ENCODE measurements at places on chromosomes 3 and 15.

DNA sequence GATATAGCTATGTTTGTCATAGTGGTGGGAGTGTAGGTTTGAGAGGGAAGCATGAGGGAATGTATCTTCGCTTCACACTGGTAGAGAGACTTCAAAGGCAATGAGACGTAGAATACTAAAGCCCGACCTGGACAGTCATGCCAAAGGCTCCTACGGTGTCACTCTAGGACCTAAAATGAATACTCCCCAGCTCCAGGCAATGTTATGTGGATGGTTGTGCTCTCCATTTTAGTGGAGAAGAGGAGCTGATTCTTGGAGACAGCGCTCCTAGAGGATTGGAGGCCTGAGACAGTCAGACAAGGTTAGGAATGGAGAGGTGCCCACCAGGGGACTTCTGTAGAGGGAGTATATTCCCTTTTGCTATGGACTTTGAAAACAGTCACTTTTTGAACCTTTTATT lies 260.1 kb downstream of the MEX3B start:
- no peak for DNase-seq

DNA sequence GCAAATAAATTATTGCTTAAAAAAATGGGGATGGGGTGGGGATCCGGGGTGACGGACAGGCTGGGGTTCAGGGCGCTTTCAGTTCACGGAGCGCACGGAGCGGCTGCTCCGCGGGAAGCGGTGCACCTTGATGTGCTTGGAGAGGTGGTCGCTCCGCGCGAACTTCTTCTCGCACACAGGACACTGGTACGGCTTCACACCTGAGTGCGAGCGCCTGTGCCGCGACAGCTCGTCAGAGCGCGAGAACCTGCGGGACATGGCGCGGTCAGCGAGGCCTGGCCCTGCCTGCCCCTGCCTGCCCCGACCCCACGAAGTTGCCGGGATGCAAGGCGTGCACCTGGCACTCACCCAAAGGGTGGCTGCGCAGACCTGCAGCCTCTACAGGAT lies 13.6 kb downstream of the KLF15 start:
- DNase-seq: no peak

GRCh38 chr15:44489464-44489863 lies 47.5 kb upstream of the EIF3J start:
- no peak for DNase-seq

GRCh38 chr15:39365161-39365560 lies 215.7 kb upstream of the THBS1 start:
- DNase-seq: no peak

DNA sequence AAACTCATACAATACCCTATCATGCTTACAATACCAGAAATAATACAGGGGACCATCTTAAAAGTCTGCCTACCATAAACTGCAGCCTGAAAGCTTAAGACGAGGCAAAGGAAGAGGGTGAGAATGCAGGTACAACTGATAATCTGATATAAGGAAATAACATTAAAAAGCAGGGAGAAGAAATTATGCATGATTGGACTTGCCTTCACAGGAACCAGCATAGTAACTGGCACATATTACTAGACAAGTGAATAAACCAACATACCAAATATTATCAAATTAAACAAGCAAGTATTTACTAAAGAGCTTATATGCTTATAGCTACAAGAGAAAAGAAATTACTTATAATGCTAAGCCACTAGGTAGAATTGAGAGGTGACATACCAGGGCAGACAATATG lies 18.7 kb downstream of the ANKRD28 start:
- DNase-seq: no peak

- DNase-seq: no peak
These were observed 307.3 kb upstream of the PLSCR5 start for GRCh38 chr3:146912241-146913015.
